Activated CD8-positive, alpha-beta memory T cell treated with anti-CD3 and anti-CD28 coated beads for 48 hours (primary cell): ENCODE measurements at places on chromosomes 4 and X.

DNA sequence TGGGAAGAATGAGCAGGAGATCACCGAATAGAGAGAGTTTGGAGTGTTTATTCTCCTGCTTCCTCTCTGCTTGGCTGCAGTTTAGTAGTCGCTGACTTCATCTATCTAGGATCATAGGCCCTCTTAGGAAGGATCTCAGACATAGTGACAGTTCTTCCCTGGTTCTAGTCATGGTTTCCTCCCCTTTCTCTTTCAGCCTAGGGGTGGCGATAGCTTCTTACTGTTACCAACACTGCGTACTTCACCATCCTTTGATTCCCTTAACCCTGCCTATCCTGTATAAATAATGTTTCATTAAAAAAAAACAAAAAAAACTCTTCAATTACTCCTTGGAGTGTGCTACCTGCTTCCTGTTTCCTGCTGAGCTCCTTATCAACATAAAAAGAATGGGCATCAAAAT lies 103.8 kb downstream of the DDX53 start:
- no peak for DNase-seq

- no peak for DNase-seq
Observed at GRCh38 chr4:114398410-114398809, 200.2 kb upstream of the UGT8 start.

- no peak for DNase-seq
Observed at GRCh38 chr4:74651198-74651597, 143.1 kb downstream of the BTC start.

GRCh38 chrX:77786365-77786680 lies 307 bp upstream of the ATRX start:
- DNase-seq, result no peak

DNA sequence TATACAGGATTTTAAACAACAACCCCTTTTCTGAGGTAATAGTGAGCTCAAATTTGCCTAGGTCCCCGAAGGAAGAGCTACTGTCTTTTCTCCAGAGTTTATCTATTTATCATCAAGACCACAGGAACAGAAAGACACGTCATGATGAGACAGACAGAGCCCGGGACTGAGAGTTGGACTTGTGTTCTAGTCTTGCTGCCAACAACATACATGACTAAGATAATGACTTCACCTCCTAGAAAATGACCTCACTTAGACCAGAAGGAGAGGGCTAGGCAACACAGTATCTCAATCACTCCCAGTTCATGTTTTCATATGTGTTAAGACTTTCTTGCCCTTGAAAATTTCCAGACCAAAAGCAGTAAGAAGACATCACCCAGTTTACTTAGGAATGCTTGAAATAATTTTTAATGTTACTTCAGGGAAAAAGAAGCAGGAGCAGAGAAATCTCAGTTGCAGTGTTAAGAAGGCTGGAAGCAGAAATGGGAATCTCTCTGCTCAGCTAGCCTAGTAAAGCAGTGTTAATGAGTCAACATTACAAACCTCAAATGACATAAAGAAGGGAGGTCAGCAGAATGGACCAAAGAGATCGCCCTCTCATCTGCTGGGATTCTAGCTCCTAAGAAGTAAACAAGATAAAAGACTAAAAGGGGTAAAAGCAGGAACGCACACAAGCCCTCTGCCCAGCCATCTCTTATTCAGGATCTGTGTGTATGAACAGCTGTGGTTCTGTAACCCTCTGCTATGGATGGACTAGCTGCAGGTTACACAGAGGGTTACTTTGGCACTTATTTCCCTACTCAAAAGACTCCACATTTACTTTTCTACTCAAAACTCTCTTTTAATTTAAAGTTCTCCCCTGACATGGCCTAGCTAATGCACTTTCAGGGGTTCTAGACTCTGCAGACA lies 24.8 kb downstream of the PDGFC start:
- DNase-seq, result no peak

GRCh38 chr4:5460106-5460801 lies 248.1 kb downstream of the EVC2 start:
- DNase-seq, result no peak

DNA sequence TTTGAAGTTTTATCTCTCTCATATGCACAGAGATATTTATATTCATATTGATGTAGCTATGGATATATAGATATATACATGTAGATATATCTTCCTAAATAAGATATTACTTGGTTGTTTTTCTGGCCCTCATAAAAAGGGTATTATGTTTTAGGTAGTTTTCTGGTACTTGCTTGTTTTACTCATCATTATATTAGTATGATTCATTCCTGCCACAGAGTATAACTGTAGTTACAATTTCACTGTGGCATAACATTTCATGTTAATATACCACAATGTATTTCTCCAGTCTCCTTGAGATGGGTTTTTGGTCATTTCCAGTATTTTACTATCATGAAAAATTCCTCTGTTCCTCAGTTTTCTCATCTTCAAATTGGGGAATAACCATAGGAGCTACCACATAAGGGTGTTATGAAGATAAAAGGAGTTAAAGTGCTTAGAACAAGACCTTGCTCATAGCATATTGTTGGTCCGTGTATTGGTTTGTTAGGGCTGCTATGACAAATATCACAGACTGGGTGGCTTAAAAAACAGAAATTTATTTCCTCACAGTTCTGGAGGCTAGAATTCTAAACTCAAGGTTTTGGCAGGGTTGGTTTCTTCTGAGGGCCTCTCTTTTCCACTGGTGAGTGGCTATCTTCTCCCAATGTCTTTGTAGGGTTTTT lies 129.7 kb downstream of the TMEM164 start:
- no peak for DNase-seq

DNA sequence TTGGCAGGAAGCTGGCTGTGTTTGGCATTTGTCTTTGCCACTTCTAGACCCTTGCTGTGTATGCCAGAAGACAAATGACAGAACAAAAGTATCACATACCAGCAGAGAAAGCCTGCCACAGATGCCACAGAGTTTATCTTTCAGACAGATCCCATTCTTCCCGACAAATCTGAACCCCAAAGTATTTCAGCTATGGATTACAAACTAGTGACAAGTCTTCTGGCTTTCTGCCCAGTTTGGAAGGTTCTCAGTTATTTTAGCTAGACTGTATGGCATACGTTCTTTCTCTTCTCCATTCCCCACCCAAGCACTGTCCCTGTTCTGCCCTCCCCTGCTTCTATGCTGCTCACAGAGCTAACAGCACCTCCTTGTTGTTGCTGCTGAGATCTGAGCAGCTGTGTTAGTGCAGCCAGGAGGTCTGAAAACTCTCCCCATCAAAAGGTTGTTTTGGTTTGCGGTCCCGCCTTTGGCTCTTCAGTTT lies 236.7 kb downstream of the FRAS1 start:
- no peak for DNase-seq

- DNase-seq, result no peak
Observed at GRCh38 chrX:46444011-46444410, 101.2 kb downstream of the ZNF674 start.

GRCh38 chr4:150960818-150961217 lies 54.3 kb downstream of the LRBA start:
- no peak for DNase-seq
